ENCODE measurements at places on chromosomes 1 and 21. TPM values are rescaled to one million over a fixed set of nuclear protein-coding genes. Genes with fewer than 3 reads are reported as not detected.

Gene FMN2
- not detected for total RNA-seq

Gene PROK1
- not detected for total RNA-seq

Gene KCNE1
- total RNA-seq = 0.14 TPM

Gene KCNK2
- total RNA-seq = not detected

Measured in G401 (cell line).